ENCODE measurements at places on chromosomes 5 and 9.
A peak's percentile ranks its signal among the peaks of the same experiment; 100 is the strongest.

GRCh38 chr5:169003721-169004541 lies 297.0 kb downstream of the SLIT3 start:
- no peak for DNase-seq

GRCh38 chr5:142428773-142429473 lies 104.1 kb upstream of the SPRY4 start:
- no peak for DNase-seq

DNA sequence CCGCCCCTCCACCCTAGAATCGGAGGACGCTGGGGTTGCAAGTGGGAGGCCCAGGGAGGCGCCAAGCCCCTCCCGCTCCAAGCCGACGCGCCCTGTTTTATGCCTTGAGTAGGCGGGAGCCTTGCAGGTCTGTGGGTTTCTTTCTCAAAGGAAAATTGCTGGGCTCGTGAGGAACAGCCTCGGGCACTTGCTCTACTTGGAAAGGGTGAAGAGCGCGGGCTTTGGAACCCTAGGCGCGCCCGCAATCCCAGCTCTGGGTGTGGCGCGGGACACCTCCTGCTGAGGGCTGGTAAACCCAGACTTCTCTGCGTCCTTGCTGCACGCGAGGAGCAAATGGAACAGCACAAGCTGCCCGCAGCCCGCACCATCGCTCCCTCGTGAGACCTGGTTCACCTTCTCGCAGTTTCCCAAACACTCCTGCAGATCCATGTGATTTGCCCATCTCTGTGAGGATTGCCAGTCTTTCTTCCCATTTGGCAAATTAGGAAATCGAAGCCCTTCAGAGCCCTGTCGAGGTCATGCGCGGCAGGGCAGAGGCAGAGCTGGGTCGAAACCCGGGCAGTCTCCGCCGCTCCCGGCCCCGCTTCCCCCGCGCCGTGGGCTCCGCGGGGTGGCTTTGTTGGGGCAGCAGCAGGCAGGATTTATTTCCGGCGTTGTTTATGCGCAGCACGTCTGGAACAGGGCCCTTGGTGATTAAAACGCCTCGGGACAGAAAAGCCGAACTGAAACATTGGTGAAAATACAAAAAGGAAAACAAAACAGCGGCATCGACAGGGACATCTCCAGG lies 98.4 kb upstream of the CPLX2 start:
- no peak for DNase-seq

GRCh38 chr9:69151506-69151905 lies 22.6 kb upstream of the TJP2 start:
- DNase-seq: no peak

- DNase-seq: no peak
Observed at GRCh38 chr9:25990376-25990775, 312.1 kb upstream of the TUSC1 start.

DNA sequence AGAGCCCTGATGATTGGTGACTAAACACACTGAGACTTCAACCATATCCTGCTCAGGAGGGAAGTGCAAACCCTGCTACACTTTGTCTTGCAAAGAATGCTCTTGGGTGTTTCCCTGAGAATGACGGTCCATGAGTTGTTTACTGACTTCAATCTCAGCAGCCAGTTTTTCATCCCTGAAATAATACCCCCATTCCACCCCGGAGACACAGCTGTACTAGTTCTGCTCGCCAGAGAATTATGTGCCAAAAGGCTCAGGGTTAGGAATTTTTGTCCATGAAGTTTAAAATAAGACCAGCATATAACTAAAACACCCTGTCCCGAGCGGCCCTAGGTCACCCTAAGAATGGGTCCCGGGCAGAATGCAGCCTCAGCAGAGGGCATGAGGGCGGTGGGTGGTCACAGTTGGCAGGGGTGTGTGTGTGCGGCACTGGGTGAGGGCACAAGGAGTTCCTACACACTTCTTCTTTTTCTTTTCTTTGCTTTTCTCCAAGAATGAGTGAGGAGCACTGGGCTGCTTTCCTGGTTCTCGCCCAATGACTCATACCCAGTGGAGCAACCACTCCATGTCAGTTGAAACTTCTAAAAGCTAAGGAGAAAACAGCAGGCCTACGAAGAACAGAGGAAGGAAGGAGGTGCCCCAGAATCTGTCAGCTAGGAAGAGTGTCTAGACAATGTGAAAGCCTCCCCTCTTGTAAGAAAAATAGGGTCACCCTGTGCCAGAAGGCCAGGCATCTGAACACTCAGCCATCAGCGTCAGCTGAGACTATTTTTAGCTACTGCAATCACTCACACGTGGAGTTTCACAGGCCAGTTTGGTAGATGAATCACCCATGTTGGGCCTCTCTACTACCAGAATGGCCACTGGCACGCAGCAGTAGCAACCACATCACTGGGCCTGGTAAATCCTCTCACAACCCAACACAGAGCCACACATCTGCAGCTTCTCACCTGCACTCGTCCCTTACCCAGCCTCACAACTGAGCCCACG lies 105.9 kb downstream of the DPYSL3 start:
- DNase-seq: peak; percentile 94

GRCh38 chr5:2023196-2023595 lies 140.5 kb upstream of the IRX4 start:
- no peak for DNase-seq

GRCh38 chr9:124808246-124808956 lies 31.5 kb downstream of the OLFML2A start:
- no peak for DNase-seq

DNA sequence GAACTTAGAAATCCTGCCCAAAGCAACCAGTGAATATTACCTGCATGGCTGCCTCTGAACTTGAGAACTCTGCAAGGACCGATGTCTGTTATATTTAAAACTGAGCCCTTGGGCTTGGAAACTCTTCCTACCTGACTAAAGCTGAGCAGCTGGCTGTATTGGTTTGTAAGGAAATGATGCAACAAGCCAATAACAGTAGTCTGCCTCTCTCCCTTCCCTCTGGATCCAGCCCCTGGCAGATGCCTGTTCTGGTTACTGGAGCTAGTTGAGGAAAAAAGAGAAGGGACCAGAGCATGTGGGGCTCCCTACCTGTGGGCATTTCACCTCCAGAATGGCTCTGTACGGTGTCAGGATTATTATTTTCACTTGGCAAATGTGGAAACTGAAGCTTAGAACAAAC lies 34.7 kb downstream of the SH3RF2 start:
- DNase-seq: no peak

- DNase-seq: no peak
Observed at GRCh38 chr5:154253807-154254206, 63.3 kb downstream of the GALNT10 start.

All from kidney epithelial cell (primary cell).